ENCODE measurements at places on chromosomes 2 and 18.

DNA sequence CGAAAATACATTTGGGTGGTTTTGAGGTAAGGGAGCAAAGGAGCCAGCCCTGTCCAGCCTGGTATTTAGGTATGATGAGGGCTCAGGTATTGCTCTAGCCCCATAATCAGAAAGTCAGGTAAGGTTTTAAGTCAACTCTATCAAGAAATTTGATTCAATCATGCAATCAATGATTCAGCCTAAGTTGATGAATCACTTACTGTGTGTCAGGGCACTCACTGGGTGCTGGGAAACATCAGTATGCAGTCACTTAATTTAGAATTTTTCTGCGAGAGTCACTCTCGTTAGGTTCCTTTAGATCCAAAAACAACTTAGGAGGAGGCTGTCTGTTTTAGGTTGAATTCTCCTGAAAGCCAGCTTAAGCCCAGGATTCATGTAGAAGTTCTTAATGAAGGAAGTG lies 17.7 kb upstream of the SERPINB2 start:
- DNase-seq = no peak

- peak; percentile 61 for DNase-seq
These were observed 35.0 kb upstream of the LRP1B start for GRCh38 chr2:142165790-142166189.

DNA sequence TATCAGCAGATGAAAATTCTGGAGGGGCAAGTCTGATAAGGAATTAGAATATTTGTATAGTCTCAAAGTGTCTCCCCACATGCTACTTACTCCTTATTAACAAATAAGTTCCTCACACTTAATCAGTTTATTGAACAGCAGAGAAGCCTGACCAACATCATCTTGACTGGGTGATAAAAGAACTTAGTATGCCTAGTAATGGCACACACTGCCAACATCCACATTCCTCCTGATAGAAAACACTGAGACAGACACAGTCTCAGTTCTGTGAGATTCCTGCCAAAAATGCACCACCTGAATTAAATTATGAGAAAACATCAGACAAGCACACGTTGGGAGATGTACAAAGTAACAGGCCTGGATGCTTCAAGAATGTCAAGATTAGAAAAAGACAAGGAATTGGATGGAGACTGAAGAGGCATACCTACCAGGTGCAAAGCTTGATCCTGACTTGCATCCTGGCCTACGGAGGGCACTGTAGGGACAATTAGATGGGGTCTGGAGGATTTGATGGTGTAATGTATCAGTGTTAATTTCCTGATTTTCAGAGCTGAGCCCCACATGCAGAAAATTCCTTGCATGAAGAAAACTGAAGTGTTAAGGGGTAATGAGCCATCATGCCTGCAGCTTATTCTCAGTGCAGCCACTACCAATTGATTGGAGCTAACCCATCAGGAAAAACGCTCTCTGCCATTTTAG lies 200.4 kb upstream of the SH3BP4 start:
- DNase-seq = no peak

- no peak for DNase-seq
These were observed 25.7 kb upstream of the IL1R1 start for GRCh38 chr2:102116630-102117471.

GRCh38 chr2:241814643-241815476 lies 5.9 kb downstream of the NEU4 start:
- no peak for DNase-seq

DNA sequence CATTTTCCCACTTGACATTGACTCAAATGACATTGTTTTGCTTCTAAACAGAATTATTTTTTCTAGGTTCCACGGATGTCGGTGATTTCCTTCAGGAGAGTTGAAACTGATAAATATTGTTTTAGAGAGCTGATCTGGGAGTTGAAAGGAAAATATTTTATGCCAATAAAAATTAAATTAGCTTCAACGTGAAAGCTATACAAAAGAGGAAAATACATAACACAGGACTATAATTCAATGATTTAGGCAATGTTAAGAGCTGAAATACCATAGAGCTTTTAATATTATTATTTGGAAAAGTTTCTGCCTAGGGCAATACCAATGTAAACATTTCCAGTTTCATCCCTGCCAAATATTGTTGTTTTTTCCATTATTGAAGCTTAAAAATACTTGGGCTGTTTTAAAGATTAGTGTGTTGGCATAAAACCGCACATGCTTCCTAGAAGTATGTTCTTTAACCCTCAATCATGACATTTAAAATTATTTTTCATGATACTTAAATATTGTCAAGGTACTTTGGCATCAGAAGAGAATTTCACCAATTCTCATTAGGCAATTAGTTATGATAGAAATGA lies 18.6 kb upstream of the PDE1A start:
- no peak for DNase-seq

All from hepatocyte (in vitro differentiated cells).